ENCODE measurements at places on chromosomes 7 and 10.

DNA sequence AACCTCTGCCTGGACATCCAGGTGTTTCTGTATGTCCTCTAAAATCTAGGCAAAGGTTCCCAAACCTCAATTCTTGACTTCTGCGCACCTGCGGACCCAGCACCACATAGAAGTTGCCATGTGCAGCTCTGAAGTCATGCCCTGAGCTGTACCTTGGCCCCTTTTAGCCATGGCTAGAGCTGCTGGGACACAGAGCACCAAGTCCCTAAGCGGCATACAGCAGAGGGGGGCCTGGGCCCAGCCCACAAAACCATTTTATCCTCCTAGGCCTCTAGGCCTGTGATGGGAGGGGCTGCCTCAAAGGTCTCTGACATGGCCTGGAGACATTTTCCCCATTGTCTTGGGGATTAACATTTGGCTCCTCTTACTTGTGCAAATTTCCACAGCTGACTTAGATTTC is 14.6 kb downstream of the TMEM243 start:
- DNase-seq = no peak

GRCh38 chr10:24096281-24096680 is 112.7 kb upstream of the KIAA1217 start:
- no peak for DNase-seq

DNA sequence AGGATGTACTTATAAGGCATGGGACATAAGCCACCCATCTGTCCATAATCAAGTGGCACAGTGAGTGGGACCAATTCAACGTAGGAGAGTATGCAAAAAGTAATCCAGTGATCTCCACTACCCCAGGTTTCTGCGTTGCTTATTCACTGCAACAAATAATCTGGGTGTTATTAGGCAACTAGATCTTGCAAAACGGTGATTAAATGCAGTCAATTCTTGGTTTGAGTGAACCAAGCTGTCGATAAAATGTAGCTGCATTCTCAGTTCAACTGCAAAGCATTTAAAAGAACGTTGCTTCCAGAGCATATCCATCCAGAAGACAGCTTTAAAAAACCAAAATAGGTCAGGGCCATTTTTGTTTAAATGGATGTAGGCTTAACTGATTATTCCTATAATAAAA is 5.0 kb downstream of the LSMEM1 start:
- no peak for DNase-seq

DNA sequence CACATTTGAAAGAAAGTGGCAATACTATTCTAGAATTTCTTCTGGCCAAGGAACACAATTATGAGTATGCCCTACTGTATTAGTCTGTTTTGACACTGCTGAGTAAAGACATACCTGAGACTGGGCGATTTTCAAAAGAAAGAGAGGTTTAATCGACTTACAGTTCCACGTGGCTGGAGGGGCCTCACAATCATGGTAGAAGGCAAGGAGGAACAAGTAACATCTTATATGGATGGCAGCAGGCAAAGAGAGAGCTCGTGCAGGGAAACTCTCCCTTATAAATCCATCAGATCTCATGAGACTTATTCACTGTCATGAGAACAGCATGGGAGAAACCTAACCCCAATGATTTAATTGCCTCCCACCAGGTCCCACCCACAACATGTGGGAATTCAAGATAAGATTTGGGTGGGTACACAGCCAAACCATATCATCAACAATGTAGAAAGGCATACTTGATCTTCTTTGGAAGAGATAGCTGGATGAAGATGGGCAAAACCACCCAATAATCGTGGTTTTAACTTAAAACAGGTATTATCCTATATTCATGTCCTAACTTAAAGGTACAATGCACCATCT is 113.9 kb downstream of the ETV1 start:
- DNase-seq = no peak

GRCh38 chr10:119398996-119399395 is 143.5 kb downstream of the RGS10 start:
- DNase-seq = no peak

DNA sequence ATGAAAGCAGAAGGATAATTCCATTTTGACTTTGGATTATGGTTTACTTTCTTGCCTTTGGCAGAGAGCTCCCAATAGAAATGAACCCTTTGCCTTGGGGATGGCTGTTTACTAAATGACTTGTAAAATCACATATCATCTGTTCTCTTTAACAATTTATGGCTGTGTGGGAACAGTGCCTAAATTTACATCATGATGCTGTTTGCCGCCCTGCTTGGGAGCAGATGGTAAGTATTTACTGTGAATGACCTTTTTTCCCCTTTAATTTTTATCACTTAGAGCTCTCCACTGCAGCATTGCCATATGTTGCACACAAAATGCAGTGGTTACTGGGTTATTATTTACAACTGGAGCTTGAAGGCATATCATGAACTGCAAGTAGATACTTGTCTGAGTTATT is 13.4 kb downstream of the HEPACAM2 start:
- DNase-seq = no peak

DNA sequence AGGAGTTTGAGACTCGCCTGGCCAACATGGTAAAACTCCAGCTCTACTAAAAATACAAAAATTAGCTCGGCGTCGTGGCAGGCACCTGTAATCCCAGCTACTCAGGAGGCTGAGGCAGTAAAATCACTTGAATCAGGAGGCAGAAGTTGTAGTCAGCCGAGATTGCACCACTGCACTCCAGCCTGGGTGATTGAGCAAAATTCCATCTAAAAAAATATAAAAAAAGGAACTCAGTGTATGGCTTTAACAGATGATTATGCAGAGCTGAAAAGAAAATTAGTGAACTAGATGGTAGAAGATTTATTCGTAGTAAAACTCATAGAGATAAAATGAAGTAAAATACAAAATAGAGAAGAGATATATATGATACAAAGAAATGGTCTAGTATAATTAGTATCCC is 12.6 kb upstream of the CNOT4 start:
- DNase-seq = no peak

- DNase-seq = no peak
Measured at GRCh38 chr7:23759671-23760391, 49.8 kb downstream of the STK31 start.

GRCh38 chr7:16515785-16516685 is 10.6 kb upstream of the LRRC72 start:
- no peak for DNase-seq

DNA sequence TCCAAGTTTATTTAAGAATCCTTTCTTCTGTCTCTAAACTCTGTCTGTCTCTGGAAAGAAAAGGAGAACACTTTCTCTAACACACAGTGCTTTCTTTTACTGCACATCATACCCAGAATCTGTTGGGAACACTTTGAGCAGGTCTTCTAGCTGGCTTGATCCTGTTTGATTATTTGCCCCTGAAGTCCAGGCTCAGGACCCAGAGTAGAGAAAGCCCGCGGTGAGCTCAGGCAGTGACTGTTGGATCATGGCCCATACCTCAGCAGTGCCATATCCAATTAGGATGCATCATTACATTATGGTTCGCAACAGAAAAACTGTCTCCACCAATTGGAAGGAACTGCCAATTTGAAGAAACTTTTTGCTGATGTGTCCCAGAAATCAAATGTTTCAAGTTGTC is 51.4 kb downstream of the ATOH7 start:
- DNase-seq = no peak

DNA sequence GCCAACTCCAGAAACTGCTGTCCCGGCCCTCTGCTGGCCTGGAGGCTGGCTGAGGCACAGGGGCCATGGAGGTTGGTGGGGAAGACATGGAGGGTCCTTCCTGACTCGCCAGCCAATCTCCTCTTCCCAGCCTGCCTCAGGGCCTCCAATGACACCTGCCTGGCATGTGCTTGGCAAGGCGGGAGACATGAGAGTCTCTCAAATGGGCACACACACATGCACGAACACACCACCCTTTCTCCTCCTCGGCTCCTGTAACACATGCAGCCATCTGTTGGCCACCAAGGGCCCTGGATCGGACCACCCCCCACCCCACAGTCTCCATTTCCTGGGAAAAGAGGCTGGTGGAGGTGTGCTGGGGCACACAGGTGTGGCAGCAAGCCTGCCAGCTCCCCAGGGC is 56.4 kb downstream of the YKT6 start:
- DNase-seq = no peak

DNA sequence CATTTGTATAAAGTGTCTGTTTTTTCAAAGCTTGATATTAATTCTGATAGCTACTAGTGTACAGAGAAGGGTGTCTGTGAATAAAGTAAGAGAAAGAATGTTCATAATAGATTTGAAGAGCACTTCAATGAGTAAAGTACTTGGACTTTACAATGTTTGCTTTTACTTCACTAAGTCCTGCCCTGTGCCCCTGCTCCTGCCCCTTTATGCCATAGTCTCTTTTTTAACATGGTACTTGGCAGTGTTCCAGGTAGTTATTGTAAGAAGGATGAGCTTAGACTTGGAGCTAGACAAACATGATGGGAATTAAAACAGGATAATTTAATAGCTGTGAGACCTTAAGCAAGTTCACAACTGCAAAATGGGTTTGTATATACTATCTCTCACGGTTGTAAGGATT is 41.0 kb downstream of the ZEB1 start:
- no peak for DNase-seq

DNA sequence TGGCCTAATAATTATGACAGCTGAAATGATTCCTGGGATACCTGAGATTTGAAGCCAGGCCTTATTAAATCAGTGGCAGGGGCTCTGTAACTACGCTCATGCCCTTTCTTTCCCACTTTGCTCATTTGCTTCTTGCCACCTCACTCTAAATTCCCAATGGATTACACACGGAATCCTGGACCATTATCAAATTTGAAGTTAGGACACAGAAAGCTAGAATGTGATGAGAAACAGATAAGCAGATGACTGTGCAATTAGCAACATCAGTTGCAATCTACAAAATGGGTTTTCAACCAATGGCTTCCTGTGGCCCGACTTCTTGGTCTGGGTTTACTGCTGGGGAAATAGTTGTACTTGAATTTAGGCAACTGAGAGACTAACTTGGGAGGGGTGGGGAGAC is 374.3 kb downstream of the INHBA start:
- DNase-seq = no peak

- DNase-seq = no peak
Measured at GRCh38 chr10:71344993-71345480, 26.0 kb downstream of the SLC29A3 start.

GRCh38 chr7:54839575-54840213 is 80.7 kb upstream of the SEC61G start:
- DNase-seq = no peak

DNA sequence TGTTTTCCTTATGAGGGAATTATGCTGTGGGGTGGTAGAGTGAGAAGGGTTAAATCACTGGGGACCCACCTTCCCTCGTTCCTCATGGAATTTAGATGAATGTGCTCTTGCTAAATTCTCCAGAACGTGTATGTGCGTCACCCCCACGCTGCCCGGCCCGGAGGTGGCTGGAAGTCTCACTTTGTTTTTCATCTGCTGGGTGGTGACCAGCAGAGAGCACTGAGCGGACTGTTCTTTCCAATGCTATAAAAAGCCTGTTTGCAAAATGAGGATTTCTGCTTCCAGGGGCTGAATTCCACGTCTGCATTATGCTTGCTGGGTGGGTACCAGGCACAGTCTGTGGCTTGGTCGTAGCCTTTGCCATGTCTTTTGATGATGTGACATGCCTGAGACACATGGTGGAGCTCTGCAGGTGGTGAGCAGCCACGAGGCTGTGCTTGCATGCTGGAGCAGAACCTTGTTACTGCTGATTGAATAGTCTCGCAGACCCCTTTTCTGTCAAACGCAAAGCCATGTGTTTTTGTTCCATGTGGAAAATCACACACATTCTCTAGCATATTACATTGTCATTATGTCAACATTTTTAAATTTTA is 31.9 kb upstream of the INSYN2A start:
- DNase-seq = no peak

DNA sequence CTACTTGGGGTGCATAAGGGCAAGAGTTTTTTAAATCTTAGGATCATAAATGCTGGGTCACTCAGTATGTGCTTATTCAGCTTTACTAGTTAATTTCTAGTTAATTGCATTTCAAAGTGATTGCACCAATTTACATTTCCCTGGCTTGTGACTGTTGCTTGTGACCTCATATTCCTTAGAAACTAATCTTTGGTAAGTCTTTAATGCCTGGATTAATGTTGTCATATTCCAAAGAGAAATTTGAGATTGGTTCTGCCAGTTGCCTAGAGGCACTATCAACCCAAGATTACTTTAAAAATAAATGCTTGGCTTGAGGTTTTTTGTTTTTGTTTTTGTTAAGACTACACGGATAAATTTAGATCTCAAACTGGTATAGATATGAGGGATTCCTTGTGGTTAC is 103.1 kb downstream of the ANK3 start:
- DNase-seq = no peak

DNA sequence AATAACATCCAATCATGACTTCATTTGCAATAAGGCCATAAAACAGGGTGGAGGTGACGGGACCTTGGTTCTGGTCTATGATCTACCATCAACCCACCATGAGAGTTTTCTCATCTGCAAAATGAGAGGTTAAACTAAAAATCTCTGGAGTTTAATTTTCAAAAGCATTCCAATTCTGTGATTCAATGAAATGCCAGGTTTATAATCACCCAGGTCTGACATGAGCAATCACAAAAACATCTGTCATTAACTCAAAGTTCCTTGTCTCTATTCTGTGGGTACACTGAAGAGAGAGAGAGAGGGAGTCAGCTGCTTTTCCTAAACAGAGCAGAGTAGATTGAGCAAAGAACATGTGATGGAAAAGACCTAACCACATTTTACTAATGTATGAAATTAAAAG is 75.4 kb downstream of the NUDCD3 start:
- DNase-seq = no peak

GRCh38 chr7:20554072-20554471 is 61.4 kb upstream of the ABCB5 start:
- DNase-seq = no peak

- DNase-seq = no peak
Measured at GRCh38 chr10:11446133-11446532, 165.3 kb downstream of the USP6NL start.

DNA sequence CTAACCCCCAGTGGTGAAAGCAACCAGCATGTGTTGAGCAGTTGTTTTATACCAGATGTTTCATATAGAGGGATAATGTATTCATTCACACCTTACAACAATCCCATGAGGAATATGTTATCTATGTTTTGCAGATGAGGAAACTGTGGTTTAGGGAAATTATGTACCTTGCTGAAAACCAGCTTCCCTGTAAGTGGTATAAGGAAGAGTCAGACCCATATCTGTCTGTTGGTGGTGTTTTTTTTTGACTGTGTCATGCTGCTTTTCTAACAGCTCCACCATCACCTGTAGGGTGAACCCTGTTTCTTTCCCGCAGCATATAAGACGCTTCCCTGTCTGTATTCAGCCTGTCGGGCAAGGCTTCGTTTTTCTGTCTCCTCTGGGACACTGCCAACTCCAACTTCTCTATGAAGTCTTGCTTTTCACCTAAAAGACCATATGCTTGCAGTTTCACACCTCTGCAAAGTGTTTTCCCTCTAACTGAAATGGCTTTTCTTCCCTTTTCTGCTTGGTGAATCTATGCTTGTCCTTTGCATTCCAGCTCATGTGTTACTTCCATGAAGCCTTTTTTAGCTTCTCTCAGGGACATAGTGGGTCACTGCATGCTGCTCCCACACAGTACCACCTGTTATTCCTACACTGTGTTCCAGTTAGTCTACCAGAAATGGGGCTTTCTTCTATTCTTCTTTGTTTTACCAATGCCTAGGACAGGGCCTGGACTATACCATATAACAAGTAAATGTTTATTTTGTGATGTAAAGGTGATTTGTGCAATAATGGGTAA is 92.8 kb downstream of the ST7 start:
- DNase-seq = no peak

- DNase-seq = no peak
Measured at GRCh38 chr7:133978502-133979295, 148.4 kb upstream of the LRGUK start.

- no peak for DNase-seq
Measured at GRCh38 chr7:36683695-36684357, 40.5 kb downstream of the AOAH start.

GRCh38 chr7:130349911-130350782 is 5.5 kb downstream of the CPA5 start:
- DNase-seq = no peak

- DNase-seq = no peak
Measured at GRCh38 chr10:59003203-59003602, 173.2 kb upstream of the PHYHIPL start.
